Bronchus fibroblast of lung (primary cell): ENCODE measurements at places on chromosomes 12 and 14. TPM values are rescaled to one million over a fixed set of nuclear protein-coding genes. Genes with fewer than 3 reads are reported as not detected.

The POU6F1 gene
- 4.7 and 6.4 TPM in 2 replicates for total RNA-seq

The HSPB8 gene
- 4.5 and 5.6 TPM in 2 replicates for total RNA-seq

The COCH gene
- 0.45 and 0.84 TPM in 2 replicates for total RNA-seq

The TNS2 gene
- total RNA-seq, result 68.3 and 74.5 TPM in 2 replicates

The CD63 gene
- 823 and 907 TPM in 2 replicates for total RNA-seq

The ZNF384 gene
- total RNA-seq, result 21.4 and 24.5 TPM in 2 replicates

The GPR135 gene
- 0.74 and 0.84 TPM in 2 replicates for total RNA-seq

The OR4K5 gene
- total RNA-seq, result not detected in 2 replicates

The OTX2 gene
- total RNA-seq, result not detected in 2 replicates

The ANO2 gene
- total RNA-seq, result 0.50 TPM in 1 of 2 replicates, not detected in the other

The GRIN2B gene
- not detected in 2 replicates for total RNA-seq

The NDRG2 gene
- total RNA-seq, result 1.3 and 1.5 TPM in 2 replicates

The KIF26A gene
- 0.17 and 0.30 TPM in 2 replicates for total RNA-seq

The ATP2A2 gene
- 79.0 and 82.2 TPM in 2 replicates for total RNA-seq

The TMTC3 gene
- total RNA-seq, result 15.8 and 24.2 TPM in 2 replicates

The FGD4 gene
- 6.8 and 10.1 TPM in 2 replicates for total RNA-seq

The CRIP2 gene
- 102 and 104 TPM in 2 replicates for total RNA-seq

The TRPV4 gene
- total RNA-seq, result 1.8 and 2.5 TPM in 2 replicates

The NPFF gene
- total RNA-seq, result not detected in 2 replicates

The ANKRD33 gene
- total RNA-seq, result under 0.01 TPM in 1 of 2 replicates, not detected in the other

The EMP1 gene
- total RNA-seq, result 356 and 471 TPM in 2 replicates

The KIF5A gene
- 0.45 and 0.50 TPM in 2 replicates for total RNA-seq

The TMX1 gene
- 22.0 and 32.4 TPM in 2 replicates for total RNA-seq

The AICDA gene
- not detected in 2 replicates for total RNA-seq

The EPS8 gene
- 65.7 and 80.3 TPM in 2 replicates for total RNA-seq

The CDCA3 gene
- 103 and 118 TPM in 2 replicates for total RNA-seq

The VTI1B gene
- total RNA-seq, result 33.7 and 35.5 TPM in 2 replicates

The IL31 gene
- not detected in 2 replicates for total RNA-seq

The TRAFD1 gene
- total RNA-seq, result 35.4 and 37.7 TPM in 2 replicates

The SPSB2 gene
- 12.6 and 15.6 TPM in 2 replicates for total RNA-seq

The C1QL4 gene
- total RNA-seq, result 0.17 and 0.45 TPM in 2 replicates

The SLCO1B1 gene
- total RNA-seq, result not detected in 2 replicates

The CCDC177 gene
- total RNA-seq, result not detected in 2 replicates

The CAPZA3 gene
- not detected in 2 replicates for total RNA-seq

The AQP6 gene
- total RNA-seq, result not detected in 2 replicates

The OS9 gene
- 144 and 160 TPM in 2 replicates for total RNA-seq

The LTA4H gene
- total RNA-seq, result 60.7 and 70.1 TPM in 2 replicates

The DHRS2 gene
- total RNA-seq, result not detected in 2 replicates

The PLCZ1 gene
- total RNA-seq, result not detected in 2 replicates

The CYP27B1 gene
- total RNA-seq, result 0.15 and 1.7 TPM in 2 replicates

The IRF2BPL gene
- 28.6 and 29.9 TPM in 2 replicates for total RNA-seq

The VWF gene
- 0.50 and 1.2 TPM in 2 replicates for total RNA-seq
